Kidney epithelial cell (primary cell): ENCODE measurements at places on chromosomes 11 and 22.

DNA sequence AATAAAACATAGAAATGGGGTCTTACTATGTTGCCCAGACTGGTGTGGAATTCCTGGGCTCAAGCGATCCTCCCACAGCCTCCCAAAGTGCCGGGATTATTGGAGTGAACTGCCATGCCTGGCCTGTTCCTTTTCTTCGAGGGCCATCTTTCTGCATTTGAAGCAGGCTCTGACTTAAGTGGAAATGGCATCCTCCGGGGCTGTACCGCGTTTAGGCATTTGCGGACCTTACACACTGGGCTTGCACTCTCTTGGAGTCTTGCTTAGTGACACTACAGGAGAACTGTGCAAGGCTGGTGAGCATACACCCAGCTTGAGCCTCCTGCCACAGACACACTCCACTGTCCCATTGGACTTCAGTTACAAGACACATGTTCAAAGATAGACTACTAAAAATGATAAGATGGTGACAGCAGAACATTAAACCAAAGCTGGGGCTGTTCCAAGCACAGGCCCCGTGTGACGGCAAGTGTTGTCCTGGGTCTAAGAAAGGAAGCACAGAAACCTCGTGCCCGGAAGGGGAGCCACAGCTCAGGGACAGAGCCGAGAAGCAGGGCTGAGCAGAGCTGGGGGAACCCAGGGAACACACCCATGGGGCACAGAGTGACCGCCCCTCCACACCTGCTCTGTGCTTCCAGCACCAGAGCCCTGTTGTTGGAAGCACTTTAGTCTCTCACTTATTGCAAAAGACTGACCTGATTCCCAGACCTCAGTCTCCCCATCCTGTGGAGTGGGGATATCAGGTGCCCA, 59.0 kb upstream of the SHANK2 start:
- DNase-seq = no peak

GRCh38 chr11:106156290-106156937, 79.0 kb downstream of the AASDHPPT start:
- DNase-seq = peak; percentile 43

GRCh38 chr11:22304337-22304961, 33.7 kb upstream of the SLC17A6 start:
- peak; percentile 16 for DNase-seq

DNA sequence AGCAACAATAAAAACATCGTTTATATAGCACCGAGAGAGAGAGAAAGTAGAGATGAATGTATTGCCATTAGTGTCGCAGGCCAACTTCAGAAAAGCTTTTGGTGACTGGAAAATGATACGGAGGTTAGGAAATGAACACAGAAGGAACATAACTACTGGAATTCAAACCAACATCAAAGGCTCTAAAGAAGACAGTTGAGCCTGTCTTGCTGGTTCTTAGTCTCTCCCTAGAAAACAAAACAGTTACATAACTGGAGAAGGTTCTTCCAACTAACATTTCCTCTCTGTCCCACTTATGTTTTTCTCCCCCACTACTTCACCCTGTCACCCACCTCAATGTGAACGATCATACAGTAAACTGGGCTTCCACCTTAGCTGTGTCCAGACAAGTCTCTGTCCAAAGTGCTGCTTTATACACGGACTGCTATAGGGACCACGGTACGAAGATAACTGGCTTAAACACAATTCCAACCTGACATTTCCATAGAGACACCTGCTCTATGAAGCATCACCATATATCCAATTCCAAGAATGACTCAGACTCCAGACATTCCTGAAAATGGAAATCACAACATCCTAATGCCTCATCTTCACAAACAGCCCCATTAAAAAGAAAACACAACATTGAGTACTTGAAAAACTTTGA, 85.2 kb upstream of the ARHGAP32 start:
- no peak for DNase-seq

DNA sequence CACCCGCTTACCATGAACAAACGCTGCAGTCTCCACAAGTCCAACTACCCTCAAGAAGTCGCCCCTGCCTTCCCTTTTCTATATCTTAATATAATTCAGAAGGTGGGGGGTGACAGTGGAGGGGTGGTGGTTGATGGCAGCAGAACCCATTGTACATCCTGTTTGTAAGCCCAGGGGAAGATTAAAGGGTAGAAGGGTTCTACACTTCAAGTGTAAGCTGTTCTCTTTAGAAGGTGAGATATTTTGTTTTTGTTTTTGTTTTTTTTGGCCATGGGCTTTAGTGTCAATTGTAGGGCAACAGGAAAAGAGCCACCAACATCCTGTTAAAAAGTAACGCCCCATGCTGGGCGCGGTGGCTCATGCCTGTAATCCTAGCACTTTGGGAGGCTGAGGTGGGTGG, 34.9 kb upstream of the RRAS2 start:
- DNase-seq = no peak

DNA sequence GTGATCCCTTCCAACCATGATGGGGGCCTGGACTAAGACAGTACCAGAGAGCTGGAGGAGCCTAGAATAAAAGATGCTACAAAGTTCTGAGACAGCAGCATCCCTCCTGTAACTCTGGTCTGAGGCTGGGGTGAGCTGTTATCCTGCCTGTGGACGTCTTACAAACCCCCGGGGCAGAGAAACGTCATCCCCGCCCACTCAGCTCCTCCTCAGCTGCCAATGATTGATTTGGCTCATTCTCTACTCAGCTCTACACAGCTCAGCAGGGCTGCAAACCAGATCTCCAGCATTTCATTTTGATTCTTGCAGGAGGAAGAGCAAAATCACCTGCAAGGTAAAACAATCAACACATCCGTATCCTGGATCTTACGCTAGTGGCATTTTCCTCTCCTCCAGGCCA, 55.5 kb downstream of the CSNK2A3 start:
- DNase-seq = no peak

- DNase-seq = no peak
Measured at GRCh38 chr22:50697667-50698506, 25.3 kb downstream of the SHANK3 start.

GRCh38 chr11:16607675-16608644, 130.5 kb upstream of the C11orf58 start:
- no peak for DNase-seq

DNA sequence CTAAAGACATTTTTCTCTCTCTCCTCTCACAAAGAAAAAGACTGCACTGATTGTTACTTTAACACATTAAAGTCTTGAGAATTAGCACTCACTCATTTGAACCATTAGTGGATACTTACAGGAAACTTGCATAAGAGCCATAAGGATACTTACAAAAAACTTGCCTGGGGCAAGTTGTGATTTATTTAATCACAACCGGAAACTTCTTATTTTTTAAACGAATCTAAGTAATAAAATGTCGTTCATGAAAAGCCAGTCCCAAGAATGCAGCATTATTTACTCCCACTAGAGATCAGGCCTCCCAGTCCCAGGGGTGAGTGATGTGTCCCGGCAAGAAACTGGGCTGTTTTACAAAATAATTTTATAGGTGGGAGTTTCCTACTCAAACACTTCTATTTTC, 59.3 kb upstream of the TTC12 start:
- DNase-seq = no peak

DNA sequence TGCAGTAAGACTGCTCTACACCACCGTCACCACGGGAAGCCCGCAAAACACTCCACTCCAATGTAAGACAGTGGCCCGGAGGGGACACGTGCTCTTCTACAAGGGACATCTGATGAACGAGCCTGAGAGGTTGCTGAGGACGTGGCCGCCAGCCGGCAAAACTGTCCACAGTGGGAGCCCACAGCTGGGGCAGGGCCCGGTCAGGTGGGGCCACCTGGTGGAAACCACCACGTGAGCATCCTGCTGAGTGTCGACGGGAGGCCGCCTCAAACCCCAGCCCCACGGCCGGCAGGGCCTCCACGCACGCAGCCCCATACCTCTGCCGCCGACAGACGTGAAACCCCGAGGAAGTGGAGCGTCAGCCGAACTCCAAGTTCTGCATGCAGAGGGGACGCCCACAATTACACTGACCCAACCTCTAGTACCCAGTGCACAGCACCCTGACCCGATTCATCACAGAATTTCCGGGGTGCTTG, 42.6 kb downstream of the BRD1 start:
- DNase-seq = no peak

- no peak for DNase-seq
Measured at GRCh38 chr22:37643225-37643847, 3.9 kb downstream of the SH3BP1 start.

DNA sequence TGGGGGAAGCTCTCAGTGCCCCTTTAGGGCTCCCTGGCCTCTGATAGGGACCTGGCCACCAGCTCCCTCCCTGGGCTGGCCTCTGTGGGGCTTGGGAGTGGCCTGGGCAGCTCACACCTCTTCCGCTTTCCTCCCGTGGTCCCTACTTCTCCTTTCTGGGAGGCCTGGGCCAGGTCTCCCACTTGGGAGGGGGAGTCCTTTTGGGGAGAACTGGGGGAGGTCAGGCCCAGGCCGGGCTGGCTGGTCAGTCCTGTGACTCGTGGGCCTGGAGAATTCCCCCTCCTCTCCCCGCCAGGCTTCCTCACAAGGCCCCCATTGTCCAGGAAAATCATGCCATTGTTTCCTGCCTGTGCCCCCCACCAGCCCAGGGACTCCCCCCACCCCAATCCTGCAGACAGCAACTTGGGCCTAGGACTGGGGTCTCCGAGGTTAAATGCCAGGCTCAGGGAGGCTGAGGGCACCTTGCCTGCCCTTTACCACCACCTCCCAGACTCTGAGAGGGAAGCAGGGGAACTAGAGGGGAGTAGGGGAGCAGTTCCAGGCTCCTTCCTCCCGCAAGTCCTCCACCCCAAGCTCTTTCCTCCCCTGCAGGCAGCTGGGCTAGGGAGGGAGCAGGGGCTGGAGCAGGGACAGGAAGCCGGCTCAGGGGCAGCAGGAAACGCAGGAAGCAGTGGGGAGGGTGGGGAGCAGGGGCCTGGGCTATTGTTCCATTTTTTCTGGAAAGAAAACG, 2.8 kb downstream of the MAP3K11 start:
- DNase-seq = no peak

GRCh38 chr22:29840498-29840897, 2.4 kb upstream of the ASCC2 start:
- no peak for DNase-seq

DNA sequence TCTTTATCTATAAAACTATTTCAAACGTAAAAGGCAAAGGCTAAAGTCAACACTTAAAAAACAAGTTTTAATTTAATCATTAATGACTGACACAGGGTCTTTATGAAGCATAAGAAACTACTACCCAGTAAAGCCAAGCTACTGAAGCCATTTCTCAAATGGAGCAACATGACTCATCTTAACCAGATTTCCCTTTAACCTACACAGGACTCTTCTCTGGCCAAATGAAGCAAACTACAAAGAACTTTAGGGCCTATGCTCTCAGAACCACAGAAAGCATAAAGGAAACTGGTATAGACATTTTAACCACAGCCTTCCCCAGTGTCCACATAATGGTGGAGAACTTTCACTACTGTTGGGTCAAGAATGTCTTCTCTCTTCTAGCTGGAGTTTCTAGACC, 34.7 kb downstream of the ALG9 start:
- no peak for DNase-seq

DNA sequence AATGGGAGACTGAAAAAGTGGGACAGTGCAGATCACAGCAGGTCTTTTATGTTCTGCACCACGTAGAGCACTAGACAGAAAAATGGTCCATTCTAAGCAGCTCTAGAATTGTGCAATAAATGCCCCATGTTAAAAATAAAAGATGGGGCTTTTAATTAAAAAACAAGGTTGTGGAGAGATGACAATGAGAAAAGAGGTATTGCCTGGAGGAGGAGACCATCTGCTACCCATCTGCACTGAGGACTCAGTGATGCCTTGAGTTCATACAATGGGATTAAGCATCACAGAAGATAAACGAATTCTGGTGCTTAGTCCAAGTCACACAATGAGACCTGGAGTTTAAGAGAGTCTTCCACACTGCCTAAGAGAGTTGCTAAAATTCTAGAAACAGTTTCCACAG, 73.6 kb downstream of the PAK1 start:
- no peak for DNase-seq

DNA sequence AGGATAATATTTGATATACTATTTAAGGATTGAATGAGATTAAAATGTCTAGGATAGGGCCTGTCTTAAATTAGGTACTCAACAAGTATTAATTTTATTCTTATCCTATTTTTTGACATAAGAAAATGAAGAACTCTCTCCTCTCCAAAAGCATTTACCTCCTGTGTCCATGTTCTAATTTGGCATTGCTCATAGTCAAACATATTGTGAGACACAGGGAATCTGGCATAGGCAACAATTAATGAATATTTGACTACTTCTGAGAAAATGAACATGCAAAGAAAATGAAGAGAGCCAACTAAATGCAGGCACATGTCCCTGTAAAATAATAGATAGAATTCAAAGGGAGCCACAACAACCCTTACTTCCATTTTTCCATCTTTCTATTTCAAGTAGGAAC, 198.5 kb upstream of the C11orf87 start:
- DNase-seq = no peak

- DNase-seq = no peak
Measured at GRCh38 chr22:24140357-24140756, 40.9 kb upstream of the SUSD2 start.

DNA sequence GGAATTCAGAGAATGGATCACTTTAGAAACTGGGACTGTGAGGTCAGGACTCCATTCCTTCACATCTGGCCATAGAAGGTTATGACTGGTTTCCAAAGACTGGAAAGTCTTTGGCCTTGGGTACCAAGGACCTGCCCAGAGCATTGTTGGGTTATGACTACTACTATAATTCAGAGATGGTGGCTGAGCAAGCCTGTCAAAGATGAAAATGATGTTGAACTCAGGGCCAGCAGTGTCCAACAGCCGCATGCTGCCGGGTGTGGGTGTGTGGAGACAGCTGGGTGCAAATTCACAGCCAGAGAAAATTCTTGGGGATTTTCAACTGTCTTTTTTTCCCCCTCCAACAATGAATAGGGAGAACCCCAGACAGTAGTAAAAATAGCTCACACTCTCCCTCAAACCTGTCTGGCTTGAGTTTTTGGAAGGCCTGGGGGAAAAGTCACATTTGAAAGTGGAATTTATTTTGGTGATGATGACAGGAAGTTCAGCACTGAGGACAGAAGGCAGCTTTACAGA, 166.8 kb upstream of the NCAM1 start:
- no peak for DNase-seq

- DNase-seq = peak; percentile 65
Measured at GRCh38 chr11:17208257-17208999, 642 bp upstream of the PIK3C2A start.

DNA sequence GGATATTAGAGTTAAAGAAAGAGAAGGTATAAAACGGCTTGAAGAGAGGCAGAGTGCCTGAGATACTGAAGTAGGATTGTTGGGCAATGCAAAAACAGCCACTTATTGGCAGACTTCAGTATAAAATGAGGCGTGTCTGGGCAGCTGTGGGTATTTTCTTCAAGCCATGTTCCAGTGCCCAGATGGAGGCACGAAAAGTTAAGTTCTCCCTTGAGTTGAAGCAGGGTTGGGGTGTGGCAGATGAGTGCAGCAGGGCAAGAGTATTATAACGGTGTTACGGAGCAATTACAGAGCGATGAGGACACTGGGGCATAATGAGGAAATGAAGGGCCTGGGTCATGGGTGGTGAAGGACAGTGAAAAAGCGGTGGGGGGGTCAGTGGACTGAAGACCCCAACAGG, 73.7 kb upstream of the CREB3L1 start:
- no peak for DNase-seq

- DNase-seq = no peak
Measured at GRCh38 chr11:15801126-15801525, 555.2 kb downstream of the SOX6 start.

- DNase-seq = peak; percentile 82
Measured at GRCh38 chr11:16993495-16993894, 20.7 kb downstream of the PLEKHA7 start.

GRCh38 chr11:98296091-98296880, 724.5 kb upstream of the CNTN5 start:
- DNase-seq = no peak

GRCh38 chr11:15128621-15129020, 13.9 kb downstream of the INSC start:
- no peak for DNase-seq
